ENCODE measurements at places on chromosomes 1 and 21.
A peak's percentile ranks its signal among the peaks of the same experiment; 100 is the strongest.

GRCh38 chr1:172801771-172802322, 142.9 kb downstream of the FASLG start:
- DNase-seq, result no peak

- no peak for DNase-seq
Measured at GRCh38 chr1:106621853-106622252, 434.6 kb upstream of the PRMT6 start.

DNA sequence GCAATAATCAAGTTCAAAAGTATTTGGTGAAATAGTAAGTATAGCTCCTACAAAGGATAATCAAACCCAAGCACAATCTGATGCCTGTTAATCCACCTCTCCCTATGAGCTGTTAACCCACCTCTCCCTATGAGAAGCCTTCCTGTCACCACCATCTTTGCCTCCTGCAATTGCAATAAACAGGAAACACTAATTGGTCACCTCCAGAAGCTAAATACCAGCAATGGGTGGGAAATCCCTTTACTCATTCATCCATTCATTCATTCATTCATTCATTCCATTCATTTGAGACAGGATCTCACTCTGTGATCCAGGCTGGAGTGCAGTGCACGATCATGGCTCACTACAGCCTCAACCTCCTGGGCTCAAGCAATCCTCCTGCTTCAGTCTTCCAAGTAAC, 132.8 kb downstream of the RERE start:
- no peak for DNase-seq

GRCh38 chr1:150979092-150980056, 2.7 kb upstream of the ANXA9 start:
- DNase-seq, result peak; percentile 92

- DNase-seq, result no peak
Measured at GRCh38 chr1:6278263-6278662, 17.4 kb upstream of the GPR153 start.

DNA sequence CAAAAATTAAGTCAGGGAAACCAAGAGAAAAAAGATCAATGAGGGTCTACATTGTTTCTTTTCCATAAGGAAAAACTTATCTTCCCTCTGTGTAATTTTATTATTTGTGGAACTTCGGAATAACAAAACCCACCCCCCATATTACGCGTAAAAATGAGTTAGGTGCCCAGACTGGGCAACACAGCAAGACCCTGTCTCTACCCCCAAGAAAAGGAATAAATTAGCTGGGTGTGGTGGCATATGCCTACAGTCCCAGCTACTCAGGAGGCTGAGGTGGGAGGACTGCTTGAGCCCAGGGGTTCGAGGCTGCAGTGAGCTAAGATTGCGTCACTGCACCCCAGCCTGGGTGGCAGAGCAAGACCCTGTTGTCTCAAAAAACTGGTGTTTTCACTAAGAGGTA, 20.4 kb downstream of the PSMB4 start:
- DNase-seq, result no peak

DNA sequence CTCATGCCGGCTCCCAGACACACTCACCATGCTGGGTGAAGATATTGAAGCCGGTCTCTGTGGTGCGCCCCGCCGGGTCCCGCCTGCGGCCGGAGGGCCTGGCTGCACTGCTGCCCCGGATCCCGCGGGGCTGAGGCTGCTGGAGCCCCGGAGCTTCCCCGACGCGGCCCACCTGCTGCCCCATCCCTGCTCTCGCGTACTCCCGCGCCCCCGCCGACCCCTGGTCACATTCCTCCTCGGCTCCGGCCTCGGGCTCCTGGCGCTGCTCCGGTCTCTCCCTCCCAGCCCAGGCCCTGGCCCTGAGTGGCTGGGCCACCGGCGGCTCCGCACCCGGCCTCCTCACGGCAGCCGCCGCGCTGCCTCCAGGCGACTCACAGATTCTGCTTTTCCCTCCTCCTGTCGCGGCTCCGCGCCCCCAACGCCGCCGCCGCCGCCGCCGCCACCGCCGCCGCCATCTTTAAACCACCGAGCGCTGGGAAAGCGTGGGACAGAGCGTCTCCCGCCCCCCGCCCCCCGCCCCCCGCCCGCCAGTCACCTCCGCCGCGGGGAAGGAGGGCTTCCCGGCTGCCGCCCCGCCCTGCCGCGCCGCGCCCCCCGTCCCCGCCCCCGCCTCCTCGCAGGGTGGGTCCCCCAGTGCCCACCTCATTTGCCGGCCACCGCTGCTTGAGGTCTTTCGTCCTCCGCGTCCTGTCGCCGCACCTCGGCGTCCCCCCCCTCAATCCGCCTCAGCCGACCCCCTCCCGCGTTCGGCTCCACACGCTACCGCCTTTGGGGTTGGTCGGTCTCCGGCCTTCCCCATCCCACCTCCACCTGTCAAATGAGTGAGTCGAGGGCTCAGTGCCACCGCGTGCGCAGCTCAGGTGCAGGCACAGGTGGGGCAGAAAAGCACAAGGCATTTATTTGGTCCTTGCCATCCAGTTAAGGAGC, at the start of gene ABL2:
Gene ABL2, minus strand, starts transcription at position 464 of the 927 bp plus-strand sequence. Its CDS starts 280 bp downstream, at position 184.
- peak; percentile 73 for DNase-seq

DNA sequence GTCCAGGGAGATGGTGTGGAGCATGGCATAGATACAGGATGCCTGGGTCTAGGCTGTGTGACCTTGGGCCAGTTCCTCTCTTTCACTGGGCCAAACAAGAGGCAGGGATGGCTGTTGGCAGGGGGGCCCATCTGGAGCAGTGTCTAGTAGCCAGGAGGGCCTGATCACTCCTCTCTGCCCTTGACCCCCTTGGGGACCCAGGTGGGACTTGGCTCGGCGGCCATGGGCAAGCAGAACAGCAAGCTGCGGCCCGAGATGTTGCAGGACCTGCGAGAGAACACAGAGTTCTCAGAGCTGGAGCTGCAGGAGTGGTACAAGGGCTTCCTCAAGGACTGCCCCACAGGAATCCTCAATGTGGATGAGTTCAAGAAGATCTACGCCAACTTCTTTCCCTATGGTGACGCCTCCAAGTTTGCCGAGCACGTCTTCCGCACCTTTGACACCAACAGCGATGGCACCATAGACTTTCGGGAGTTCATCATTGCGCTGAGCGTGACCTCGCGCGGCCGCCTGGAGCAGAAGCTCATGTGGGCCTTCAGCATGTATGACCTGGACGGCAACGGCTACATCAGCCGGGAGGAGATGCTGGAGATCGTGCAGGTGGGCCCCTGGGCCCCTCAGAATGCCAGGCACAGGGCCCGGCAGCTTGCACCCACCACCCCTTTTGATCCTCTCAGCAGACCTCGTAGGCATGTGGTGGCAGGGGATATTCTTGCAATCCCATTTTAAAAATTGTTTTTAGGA, 2.6 kb downstream of the HPCA start:
- no peak for DNase-seq

DNA sequence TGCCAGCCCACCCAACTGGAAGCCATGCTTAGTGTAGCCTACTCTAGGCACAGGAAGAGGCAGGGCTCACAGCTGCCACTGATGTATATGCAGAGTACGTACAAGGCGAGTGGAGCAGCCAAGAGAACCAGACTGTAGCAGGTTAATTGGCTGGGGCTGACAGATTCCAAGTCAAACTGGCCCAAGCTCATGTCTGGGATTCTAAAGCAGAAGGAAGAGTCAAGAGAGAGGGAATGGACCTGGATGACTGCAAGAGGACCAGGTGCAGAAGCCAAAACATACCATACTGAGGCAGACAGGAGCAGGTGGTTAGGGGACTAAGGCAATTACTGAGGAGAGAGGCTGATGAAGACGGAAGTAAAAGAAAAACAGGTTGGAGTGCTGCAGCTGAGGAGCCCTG, 51.3 kb upstream of the LRRN2 start:
- DNase-seq, result no peak

- no peak for DNase-seq
Measured at GRCh38 chr1:40810927-40811326, 27.3 kb downstream of the KCNQ4 start.

DNA sequence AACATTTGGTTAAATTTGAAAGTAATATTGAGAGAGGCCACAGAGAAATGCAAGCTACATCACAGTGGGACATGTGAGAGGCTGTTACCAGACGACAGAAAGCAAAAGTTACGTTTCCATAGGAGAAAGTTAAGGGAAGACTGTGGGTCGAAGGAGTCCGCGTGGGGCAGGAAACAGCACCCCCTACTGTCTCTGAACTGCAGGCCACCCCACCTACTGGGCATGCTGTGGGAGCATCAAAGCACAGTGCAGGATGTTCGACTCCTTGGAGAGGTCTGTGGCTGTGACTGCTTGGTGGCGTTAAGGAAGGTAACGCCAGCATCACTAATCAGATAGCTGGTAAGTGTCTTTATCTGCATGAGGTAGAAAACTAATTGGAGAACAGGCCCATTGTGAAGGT, 123.9 kb downstream of the PTBP2 start:
- DNase-seq, result peak; percentile 15

- DNase-seq, result no peak
Measured at GRCh38 chr1:169779150-169779549, 15.6 kb downstream of the METTL18 start.

DNA sequence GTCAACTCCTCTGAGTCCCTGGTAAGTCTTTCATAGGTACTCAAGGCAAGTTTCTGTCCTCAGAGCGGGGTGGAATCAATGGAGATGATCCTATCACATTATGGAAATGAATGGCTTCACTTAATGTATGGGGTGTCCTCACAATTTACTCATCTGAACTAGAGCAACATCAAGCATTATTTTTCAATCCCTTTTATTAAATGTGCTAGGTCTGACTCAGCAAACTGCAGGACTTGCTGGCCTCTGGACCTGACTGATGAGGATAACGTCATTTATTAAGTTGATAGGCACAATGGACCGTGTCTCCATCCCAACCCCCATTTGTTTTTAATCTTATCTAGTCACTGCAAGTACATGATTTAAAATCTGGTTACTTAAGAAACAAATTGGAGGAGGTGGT, 259.2 kb downstream of the NUF2 start:
- no peak for DNase-seq

DNA sequence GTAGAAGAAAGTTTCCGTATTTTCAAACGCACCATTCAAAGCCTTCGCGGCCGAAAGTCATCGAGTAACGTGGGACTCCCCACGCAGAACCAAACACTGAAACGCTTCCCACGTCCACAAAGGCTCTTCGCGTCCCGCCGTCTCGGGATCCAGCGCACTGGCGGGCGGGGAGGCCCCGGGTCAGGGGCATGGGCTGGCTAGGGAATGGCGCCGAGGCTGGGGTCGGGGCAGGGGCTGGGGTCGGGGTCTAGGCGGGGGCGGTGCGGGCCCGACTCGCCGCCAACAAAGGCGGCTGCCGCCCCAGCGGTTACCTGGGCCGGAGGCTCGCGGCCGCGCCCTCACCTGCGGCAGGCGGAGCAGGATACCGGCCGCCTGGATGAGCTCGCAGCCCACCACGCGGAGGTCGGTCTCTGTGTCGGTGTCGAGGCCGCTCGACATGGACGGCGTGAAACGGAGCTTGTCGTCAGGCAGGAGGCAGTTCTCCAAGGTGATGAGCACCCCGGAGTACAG, 403 bp downstream of the CCNL2 start:
- DNase-seq, result peak; percentile 42

DNA sequence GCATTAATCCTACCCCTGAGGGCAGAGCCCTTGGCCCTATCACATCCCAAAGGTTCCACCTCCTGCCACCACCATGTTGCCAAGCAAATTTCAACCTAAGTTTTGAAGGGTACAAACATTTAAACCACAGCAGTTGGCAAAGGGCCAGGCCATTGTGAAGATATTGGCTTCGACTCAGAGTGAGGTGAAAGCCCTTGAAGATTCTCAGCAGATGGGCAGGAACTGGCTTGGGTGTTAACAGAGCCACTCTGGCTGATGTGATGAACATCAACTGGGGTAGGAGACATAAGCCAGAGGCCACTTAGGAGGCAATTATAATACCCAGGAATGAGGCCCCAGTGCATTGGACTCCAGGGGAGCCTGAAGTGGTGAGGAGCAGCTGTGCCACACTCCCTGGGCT, 207.7 kb upstream of the KAZN start:
- DNase-seq, result no peak

DNA sequence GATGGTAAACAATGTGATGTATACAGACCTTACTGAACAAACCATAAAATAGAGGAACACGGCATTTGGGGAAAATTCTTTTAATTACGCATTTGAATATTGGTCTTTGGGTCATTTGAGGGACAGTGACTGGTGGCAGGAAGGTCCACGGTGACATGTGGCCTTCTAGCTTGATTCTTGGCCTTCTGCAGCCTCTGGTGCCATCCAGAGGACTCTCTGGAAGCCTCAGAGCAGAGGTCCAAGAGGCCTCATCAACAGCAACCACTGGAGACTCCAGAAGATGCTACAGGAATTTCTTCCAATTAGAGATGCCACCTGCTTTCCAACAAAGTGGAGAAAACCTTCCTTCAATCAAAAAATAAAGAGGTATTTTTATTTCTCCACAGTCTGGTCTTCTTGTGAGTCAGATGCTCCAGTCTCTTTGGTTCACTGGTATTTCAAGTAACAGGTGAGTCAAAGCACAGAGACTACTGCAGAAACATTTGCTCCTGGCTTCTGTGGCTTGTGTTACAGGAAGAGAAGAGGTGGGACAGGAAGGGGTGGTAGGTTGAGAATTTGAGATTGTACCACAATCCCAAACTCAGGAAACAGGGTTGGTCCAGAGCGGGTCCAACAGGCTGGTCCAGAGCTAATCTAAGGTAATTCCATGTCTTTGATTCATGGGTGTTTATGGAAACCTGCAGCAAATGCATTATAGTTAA, 2.7 kb upstream of the F5 start:
- no peak for DNase-seq

- peak; percentile 23 for DNase-seq
Measured at GRCh38 chr1:197928849-197929336, 11.7 kb downstream of the LHX9 start.

GRCh38 chr1:244969355-244970235, 105.3 kb upstream of the HNRNPU start:
- DNase-seq, result peak; percentile 85

DNA sequence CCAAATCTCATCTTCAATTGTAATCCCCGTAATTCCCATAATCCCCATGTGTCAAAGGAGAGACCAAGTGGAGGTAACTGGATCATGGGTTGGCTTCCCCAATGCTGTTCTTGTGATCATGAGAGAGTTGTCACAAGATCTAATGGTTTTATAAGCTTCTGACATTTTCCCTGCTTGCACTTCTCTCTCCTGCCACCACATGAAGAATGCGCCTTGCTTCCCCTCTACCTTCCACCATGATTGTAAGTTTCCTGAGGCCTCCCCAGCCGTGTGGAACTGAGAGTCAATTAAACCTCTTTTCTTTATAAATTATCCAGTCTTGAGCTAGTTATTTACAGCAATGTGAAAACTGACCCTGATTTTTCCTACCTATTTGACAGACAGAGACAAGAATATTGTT, 162.5 kb upstream of the SYT6 start:
- no peak for DNase-seq

GRCh38 chr1:79811173-79811572, 804.6 kb upstream of the ADGRL4 start:
- DNase-seq, result no peak

DNA sequence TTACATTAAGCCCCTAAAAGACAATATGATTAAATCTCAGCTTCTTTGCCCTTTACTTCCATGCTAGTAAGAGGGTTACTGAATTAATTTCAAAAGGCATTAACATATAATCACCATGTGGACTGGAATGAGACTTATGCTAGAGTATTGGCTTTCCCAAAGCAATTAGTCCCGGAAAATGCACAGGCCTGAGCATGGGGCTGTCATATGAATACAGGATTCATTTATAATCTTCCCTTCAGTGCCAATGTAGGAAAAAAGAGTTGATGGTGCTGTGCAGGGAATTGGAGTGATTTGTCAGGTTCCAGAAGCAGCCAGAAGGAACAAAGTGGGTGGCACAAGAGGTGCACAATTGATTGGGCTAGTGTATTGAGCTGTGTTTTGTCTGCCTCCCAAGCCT, 199.0 kb upstream of the L1TD1 start:
- no peak for DNase-seq

- DNase-seq, result no peak
Measured at GRCh38 chr1:117467336-117467735, 100.1 kb downstream of the MAN1A2 start.

- no peak for DNase-seq
Measured at GRCh38 chr1:85282424-85282823, 6.0 kb upstream of the BCL10 start.

All from B cell (primary cell).